ENCODE measurements at places on chromosomes 1 and 21.

- no peak for DNase-seq
Observed at GRCh38 chr1:199866210-199866617, 161.3 kb upstream of the NR5A2 start.

- no peak for DNase-seq
Observed at GRCh38 chr1:229062135-229062534, 208.8 kb upstream of the RAB4A start.

- DNase-seq = peak; percentile 24
Observed at GRCh38 chr1:54380290-54380882, 25.8 kb downstream of the SSBP3 start.

GRCh38 chr1:40450495-40451237, 390 bp downstream of the ZFP69B start:
- DNase-seq = peak; percentile 74

GRCh38 chr1:7002728-7003127, 217.5 kb downstream of the CAMTA1 start:
- DNase-seq = no peak

GRCh38 chr1:182739545-182739944, 50.0 kb upstream of the NPL start:
- DNase-seq = no peak

DNA sequence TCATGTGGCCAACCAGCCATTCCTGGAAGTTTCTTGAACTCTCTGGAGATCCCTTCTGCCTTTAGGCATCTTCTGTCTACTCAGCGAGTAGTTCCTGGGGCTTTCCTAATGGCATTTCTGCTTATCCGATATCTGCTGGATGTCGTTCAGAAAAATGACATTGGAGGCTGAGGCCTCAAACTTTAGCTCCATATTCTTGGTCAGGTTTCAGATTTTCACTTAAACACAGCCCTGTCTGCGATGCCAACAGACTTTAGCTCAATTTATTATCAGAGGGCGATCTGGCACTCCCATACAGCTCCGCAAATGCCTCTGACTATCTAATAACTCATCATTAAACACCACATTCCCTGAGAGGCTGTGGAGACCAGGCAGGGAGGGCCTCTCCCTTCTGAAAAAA, 46.3 kb upstream of the ETS2 start:
- no peak for DNase-seq

DNA sequence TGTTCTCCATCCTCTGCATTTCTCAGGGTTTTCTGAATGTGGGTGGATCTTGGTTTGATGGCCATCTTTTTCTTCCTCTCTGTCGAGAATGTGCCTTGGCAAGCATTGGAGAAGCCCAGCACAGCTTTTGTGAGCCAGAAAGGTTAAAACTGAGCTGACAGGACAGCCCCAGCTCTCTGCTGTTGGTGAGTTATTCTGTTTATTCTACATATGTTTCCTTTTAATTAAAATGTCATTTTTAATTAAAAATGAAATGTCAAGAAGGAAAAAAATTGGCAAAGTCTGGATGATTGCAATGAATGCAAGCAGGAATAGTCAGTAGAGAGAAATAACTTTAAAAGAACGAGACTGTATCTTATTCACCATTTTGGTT, 325.8 kb downstream of the PTBP2 start:
- no peak for DNase-seq

DNA sequence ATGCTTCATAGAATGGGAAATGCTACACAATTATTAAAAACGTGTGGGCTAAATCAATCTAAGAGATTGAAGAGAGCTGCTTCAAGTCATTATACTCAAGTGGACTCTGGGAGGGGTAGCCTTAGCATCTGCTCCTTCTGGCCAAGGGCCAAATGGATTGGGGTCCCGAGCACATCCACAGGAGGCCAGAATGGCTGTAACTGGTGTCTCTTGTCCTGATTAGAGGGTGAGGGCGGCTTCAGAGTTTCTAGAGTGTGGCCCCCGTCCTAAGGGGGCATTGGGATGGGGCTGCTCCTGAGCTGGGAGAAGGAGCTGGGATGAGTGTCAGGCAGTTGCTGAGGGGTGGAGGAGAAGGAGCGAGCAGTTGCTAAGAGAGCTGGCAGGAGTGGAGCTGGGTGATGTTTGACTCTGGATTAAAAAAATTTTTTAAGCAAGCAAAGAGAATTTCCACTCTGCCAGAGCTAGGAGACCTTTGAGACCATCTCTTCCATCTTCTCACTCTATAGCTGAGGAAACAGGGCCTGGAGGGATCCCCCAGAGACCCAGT, 71.3 kb upstream of the TLR5 start:
- no peak for DNase-seq

GRCh38 chr1:66521721-66522365, 12.1 kb upstream of the SGIP1 start:
- no peak for DNase-seq

DNA sequence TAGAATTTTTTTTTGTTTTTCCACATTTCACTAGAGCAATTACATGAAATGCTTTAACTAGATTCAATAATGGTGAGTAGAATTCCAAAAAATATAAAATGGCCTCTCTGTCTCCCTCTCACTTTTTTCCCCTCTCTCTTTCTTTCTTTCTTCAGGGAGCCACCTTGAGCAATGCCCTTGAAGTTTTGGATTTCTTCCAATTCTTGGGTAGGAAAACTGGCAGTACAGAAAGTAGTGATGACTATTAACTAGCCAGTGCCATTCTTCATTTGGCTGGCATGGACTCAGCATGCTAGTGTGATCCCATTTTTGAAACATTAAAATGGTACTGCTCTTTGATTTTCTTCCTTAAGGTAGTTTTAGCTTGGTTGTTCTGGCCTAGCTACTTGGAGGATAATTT, 4.5 kb upstream of the FNBP1L start:
- no peak for DNase-seq
